SHP77 treated with DMSO at 0.1 percent for 48 hours (cell line): ENCODE measurements at places on chromosomes 1 and 21.

DNA sequence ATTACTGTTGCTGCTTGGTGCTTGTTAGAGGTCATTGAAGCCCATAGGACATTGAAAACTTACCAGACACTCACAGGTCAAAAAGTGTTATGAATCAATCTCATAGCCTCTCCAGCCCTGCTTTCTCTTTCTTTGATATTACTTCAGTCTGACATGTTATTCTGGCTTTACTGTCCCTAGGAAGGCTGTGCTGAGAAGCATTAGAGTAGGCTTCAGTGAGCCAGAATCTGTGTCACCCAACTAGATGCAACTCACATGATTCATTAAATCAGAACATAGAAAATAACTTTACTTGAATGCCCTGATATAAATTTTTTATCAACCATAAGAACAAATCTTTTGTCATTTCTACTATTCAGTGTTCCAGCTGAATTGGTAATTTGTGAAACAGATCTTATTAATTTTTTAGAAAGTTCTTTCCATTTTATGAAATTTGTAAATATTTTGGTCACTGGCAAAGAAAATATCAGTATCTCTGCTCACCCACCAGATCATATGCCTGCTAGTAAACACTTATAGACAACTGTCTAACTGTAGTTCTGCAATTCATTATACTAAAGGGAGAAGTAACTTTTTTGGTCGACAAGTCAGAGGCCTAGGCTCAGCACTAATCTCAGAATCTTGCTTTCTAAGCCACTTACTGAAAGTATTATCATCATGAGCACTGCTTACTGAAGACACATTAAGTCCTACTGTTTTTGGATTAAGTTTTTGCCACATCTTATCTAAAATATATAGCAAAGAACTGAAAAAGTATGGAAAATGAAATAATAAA, 48.2 kb downstream of the RPAP2 start:
- DNase-seq = no peak

DNA sequence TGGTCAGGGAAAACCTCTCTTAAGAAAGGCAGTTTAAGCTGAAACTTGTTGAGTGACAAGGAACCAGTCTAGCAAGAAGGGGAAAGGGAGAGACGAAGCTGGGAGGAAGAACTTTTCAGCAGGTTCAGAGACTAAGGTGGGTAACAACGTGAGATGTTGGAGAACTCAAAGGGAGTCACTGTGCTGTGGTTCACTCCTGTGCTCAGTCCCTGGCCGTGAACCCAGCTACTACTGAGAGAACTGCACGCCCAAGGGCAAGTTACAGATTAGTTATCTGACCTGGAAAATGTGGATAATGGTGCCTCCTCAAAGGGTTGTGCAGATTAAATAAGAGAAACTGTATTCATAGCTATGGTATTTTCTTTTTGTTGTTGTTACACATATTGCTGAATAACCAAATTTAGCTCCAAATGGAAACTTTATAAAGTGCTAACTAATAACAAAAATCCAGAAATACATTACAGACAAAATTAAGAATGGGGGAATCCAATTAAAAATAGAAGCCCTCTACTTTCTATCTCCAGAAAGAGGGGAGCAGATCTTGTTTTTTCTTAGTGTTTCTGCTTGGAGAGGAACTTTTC, 2.9 kb downstream of the ZBTB40 start:
- no peak for DNase-seq

DNA sequence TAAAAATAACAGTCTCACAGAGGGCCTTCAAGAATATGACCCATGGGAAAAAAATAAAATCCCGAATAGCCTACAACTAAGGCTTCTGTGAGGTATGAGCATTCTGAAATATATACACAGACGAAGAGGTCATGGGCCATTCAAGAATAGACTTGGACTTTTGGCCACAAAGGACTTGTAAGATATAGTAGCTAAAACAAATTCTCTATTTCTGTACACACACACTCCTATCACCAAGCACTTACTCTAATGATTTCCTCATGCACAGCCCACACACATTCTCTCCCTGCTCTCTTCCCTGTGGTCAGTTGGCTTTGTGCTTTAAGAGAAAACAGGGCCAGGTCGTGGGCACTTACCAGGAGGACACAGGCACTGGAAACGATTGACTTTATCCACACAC, 69.7 kb upstream of the ADAM30 start:
- DNase-seq = no peak

- DNase-seq = no peak
Observed at GRCh38 chr1:34924759-34925555, 4.5 kb downstream of the DLGAP3 start.

DNA sequence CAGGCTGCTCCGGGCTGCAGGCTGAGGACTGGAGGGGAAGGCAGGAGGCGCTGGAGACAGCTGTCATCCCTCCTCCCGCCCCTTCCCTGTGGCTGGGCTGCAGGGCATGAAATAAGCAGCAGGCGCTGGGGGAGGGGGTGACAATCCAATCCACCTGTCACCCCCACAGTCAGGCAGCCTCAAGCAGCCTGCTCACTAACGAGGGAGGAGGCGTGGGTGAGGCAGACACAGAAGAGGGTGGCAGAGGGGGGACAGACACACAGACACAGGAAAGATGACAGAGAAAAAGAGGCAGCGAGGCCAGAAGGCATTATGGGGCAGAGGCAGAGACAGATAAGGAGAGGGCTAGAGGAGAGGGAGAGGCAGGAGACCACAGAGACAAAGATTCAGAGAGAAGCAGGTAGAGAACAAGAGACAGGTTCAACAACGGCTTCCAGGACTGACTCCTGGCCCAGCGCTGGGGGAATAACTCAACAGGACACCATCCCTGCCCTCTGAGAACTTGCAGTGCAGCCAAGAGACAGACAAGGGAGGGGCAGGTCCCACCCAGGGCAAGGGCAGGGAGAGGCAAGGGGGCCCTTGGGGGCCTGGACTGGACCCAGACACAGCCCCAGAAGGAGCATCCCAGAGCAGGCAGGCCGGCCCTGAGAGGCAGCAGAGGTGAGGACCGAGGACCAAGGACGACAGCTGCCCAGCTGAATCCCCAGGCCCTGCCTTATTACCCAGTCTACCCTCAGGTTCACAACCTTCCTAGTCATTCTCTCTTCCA, 11.2 kb downstream of the MEF2D start:
- peak; percentile 88 for DNase-seq

DNA sequence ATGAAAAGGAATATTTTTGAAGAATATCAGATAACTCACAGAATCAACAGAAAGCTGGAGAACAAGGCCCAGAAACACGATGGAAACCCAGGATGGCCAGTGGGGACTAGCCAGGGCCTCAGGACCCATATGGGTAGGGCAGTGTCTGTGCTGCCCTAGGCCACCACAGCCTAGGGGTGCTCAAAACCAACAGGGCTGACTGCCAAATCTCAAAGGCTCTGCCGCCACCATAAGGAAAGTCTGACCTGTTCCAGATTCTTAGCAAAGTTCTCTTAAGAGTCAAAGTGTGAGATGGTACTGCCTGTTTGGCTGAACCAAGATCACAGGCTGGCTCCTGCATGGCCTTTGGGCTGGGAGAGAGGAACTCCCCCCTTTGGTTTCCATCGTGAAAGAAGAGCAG, 164.7 kb upstream of the CTTNBP2NL start:
- DNase-seq = no peak

GRCh38 chr1:64984106-64984505, 17.8 kb upstream of the JAK1 start:
- no peak for DNase-seq

DNA sequence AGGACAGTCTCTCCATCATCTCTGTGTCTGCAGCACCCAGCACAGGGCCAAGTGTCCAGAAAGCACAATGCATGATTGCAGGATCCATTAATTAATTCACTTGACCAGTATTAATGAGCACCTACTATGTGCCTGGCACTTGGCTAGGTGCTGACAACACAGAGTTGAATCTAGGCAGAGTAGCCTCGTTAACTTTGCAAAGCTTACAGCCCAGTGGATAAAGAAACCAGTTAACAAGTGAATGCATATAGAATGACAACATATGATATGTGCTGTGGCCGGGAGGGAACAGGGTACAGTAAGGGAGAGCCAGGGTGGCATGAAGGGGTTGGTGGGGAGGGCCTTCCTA, 10.9 kb downstream of the SLC1A7 start:
- DNase-seq = no peak

GRCh38 chr1:159879977-159880376, 17.5 kb upstream of the VSIG8 start:
- DNase-seq = no peak

- no peak for DNase-seq
Observed at GRCh38 chr1:207619871-207620542, 24.9 kb upstream of the CR1L start.

GRCh38 chr21:43720539-43721166, 1.7 kb downstream of the PDXK start:
- DNase-seq = no peak

DNA sequence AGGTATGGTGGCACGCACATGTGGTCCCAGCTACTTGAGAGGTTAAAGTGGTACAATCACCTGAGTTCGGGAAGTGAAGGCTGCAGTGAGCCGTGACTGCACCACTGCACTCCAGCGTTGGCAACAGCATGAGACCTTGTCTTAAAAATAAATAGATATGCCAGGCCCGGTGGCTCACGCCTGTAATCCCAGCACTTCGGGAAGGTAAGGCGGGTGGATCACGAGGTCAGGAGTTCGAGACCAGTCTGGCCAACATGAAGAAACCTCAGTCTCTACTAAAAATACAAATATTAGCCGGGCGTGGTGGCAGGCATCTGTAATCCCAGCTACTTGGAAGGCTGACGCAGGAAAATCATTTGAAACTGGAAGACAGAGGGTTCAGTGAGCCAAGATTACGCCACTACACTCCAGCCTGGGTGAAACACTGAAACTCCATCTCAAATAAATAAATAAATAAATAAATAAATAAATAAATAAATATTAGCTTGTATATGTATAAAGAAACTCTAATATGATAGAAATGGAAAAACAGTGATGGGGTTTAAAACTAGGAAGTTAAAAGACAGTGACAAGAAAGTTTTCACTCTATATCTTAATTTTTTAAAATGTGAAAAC, 18.8 kb downstream of the GATAD2B start:
- no peak for DNase-seq

GRCh38 chr1:191085121-191085520, 607.5 kb upstream of the BRINP3 start:
- DNase-seq = no peak

GRCh38 chr1:38819040-38819439, 40.5 kb downstream of the RRAGC start:
- no peak for DNase-seq

DNA sequence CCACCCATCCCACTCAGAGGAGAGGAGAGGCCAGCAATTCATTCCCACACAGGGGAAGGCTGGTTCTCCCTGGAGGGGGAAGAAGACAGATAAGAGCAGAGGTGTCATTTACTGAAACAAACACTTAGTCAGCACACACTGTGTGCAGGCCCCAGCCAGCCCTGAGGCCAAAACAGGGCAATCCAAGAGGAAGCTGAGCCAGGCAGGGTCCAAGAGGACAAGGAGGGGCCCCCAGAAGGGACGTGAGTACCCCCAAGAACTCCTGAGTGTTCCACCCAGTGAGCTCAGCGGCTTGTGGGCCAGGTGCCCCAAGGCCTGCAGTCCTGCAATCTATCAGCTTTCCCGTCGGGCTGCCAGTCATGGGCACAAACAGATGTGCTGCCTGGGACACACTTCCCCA, 15.8 kb downstream of the ADGRB2 start:
- no peak for DNase-seq

DNA sequence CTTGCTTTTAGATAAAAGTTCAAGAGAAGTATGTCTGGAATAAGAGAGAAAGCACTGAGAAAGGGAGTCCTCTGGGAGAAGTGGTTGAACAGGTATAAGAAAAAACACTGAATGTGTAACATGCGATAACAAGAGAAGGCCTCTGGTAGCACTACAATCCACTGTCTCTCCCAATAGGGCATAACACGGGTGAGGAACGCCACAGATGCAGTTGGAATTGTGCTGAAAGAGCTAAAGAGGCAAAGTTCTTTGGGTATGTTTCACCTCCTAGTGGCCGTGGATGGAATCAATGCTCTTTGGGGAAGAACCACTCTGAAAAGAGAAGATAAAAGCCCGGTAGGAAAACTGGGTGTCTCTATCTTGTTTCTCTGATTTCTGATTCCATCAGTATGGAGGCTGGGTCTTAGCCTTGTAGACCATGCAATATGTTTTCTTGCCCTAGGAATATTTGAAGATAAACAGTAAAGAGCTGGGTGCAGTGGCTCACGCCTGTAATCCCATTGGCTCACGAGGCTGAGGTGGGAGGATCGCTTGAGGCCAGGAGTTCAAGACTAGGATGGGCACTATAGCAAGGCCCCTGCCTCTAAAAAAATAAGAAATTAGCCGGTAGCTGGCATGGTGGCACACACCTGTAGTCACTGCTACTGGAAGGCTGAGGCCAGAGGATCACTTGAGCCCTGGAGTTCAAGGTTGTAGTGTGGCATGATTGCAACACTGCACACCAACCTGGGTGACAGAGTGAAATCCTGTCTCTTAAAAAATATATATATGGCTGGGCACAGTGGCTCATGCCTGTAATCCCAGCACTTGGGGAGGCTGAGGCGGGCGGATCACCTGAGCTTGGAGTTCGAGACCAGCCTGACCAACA, 40.4 kb downstream of the DAP3 start:
- peak; percentile 48 for DNase-seq

DNA sequence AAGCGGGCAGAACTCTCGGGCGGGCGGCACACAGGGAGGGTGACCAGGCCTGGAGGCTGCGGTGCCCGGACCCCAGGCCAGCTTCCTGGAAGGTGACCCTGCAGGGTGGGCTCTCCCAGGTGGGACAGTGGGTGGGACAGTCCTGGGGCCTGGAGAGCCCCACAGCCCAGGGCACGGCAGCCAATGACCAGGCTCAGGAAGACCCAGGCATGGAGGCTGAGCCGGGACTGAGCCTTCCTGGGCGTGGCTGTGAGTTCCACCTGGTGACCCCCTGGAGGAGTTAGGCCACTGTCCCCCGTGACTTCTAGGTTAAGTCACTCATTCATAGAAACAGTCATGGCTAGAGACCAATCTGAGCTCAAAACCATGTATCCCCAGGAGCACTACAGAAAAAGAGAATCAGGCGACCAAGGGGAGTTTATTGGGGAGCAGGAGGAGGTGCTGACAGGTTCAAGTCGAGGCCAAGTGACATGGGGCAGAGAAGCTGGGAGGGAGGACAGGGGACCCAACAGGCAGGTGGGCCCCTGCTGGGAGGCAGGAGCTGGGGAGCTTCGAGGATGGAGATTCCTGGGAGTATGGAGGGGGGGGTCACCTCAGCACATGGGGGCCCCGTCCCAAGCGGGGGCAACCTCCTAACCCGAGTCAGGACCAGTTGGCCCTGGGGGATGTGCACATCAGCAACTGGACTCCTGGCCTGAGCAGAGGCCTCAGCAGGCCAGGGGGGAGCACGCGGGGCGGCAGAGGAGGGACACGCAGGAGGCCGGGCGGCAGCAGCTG, 1.2 kb downstream of the KRTAP10-5 start:
- no peak for DNase-seq

DNA sequence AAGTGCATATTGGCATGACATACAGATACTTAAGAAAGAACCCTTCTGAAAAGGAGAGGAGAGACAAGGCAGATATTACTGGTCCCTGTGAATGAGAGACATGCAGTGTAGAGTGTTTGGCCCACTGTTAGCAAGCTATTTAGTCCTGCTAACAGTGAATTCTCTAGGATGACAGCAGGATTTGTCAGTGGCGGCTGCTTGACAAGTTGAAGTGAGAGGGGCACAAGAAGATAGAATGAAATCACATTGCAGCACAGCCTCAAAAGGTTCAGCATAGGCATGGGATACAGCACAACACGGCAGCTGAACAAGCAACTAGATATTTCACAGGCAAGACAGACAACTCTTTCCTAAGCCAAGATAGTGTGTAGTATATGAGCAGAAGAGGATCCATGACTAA, 407.9 kb downstream of the PLA2G4A start:
- no peak for DNase-seq
